ENCODE measurements at places on chromosomes 13 and 19.

DNA sequence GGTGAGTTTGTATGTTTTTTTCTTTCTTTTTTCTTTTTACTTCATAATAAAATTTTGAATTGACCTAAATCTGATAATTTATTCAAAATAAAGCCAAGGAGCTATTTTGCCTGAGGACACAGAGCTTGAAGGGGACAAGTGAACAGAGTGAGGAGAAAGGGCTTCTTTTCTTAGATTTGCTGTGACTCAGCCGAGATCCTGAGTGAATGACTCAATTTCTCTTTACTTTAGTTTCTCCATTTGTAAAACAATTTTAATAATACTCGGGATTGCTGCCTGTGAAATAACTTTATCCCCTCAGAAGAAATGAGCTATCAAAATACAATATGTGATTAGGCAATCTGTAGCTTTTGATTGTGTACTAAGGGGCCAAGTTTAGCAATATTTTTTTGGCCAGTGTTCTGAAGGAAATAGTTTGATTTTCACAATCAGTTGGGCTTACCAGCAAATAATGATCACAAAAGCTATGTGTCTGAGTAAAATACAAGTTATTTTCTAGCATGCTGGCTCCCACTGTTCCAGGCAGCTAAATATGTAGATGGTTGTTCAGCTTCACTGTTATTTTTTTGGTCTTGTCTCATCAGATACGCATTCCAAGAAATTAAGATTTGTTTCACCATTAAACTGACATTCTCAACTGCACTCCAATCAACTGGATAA lies 437.5 kb downstream of the FGF9 start:
- DNase-seq: peak; percentile 42

DNA sequence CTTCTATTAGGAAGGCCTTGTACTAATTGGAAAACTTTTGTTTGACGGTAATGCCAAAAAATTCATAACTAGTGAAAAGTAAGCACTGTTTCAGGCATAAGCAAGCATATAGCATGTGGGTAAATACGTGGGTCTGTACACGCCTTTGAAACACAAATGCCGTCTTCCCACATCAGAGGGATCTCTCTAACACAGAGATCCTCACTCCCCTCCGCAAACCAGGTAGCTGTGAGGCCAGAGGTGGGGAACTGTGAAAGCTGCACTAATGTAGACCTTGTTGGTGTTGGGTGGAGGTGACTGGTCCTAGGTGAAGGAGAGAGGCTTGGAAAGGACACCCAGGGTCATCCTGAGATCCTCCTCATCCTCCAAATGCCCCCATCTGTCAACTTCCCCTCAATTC lies 16.0 kb upstream of the POU2F2 start:
- no peak for DNase-seq

- no peak for DNase-seq
These were observed 78.7 kb downstream of the MBNL2 start for GRCh38 chr13:97300871-97301270.

GRCh38 chr13:50552424-50552966 lies 291.0 kb downstream of the DLEU7 start:
- no peak for DNase-seq

GRCh38 chr13:31794452-31794851 lies 55.1 kb downstream of the RXFP2 start:
- no peak for DNase-seq

GRCh38 chr19:43784241-43784980 lies 3.6 kb upstream of the KCNN4 start:
- peak; percentile 91 for DNase-seq

DNA sequence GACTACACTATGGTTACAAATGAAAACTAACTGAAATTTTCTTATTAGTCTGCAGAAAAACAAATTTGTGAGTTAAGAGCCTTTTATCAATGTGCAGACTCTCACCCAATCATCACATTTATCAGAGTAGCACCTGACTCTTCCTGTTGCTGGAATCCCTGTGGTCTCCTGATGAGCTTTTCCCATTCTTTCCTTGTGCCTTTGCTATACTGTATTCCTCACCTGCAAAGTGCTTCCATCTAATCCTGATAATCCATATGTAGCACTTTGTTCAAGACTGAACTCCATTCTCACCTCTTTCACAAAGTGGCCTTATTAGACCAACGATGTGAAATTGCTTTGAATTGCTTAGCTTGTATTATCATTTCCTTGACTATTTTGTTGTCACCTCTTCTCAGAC lies 225.3 kb downstream of the LHFPL6 start:
- DNase-seq: no peak

- no peak for DNase-seq
These were observed 2.3 kb downstream of the ERF start for GRCh38 chr19:42252365-42253244.

GRCh38 chr13:53417601-53418000 lies 389.0 kb downstream of the OLFM4 start:
- no peak for DNase-seq
